ENCODE measurements at places on chromosomes 12 and 14.

- DNase-seq, result peak; percentile 75
These were observed 90.3 kb downstream of the DDHD1 start for GRCh38 chr14:53062856-53063255.

- no peak for DNase-seq
These were observed 205.1 kb downstream of the NEDD1 start for GRCh38 chr12:97112136-97112535.

- no peak for DNase-seq
These were observed 71.9 kb downstream of the RESF1 start for GRCh38 chr12:32031109-32031508.

DNA sequence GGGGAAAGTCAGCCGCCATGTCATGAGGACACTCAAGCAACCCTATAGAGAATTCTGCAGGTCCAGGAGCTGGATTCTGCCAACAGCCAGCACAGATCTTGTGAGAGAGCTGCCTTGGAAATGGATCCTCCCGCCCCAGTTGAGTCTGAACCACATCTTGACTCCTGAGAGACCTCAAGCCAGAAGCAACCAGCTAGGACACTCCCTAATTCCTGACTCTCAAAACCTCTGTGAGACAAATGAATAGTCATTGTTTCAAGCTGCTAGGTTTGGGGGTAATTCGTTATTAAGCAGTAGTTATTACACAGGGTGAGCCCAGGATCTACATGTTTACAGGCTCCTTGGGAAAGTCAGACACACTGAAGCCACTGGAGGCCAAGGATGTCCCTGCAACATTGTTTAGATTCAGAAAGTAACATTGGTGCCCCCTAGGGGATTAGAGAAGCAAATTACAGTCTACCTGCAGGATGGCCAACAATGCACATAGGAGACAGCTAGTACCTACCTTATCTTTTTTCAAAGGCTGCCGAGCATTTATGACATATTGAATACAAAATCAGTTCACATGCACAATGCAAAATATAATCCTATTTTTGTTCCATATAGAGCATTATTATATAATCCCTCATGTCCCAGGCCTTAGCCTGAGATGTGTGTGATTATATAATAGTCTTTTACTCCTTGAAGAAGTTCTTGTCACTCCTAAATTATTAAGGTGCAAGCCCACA, 57.9 kb upstream of the FICD start:
- DNase-seq, result peak; percentile 69

GRCh38 chr12:56838621-56839488, 75.7 kb downstream of the HSD17B6 start:
- no peak for DNase-seq

- DNase-seq, result no peak
These were observed 88.3 kb downstream of the RIN3 start for GRCh38 chr14:92601757-92602417.

GRCh38 chr12:70609203-70609602, 28.0 kb downstream of the PTPRB start:
- DNase-seq, result no peak

DNA sequence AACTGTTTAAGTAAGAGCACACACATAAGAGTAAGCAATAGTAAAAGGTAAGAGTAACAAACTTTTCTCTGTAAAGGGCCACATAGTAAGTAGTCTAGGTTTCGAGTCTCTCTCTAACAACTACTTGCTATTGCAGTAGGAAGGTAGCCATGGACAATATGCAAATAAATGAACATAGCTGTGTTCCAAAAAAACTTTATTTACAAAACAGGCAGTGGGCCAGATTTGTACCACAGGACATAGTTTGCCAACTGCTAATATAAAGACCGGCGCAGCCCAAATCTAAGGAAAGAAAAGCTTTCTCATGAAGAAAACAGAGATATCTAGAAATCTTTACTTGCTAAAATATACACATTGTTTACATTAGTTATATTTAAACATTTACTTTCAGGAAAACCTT, 239.0 kb upstream of the EGLN3 start:
- no peak for DNase-seq

- no peak for DNase-seq
These were observed 160.3 kb downstream of the PRKCH start for GRCh38 chr14:61481701-61482100.

DNA sequence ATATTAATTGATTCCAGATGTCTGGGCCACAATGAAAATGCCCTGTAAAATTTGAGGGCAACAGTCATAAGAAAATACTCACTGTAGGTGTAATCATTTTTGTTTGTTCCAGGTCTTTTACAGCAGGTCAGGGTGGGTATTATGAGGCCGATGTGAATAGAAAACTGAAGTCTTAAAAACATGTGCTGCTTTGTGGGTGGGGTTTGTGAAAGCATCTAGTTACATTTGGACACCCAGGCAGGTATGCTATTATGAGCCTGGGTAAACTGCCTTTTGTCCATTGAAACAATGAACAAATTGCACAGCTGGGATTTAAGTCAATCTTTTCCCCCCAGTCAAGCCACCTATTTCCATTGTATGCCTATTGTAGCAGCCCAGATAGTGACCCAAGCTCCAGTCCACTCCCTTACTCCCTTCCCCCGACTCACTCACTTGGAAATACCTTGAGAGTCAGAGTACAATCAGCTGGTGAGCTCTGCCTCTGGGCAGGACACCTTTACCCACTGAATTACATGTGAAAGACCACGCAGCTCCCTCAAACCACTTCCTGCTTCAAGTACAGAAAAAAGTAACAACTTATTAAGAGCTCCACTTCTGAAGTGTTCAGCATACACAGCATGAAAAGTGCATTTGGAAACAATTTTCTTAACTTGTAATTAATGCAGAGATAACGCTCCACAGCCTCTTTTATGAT, 1.8 kb downstream of the IGF1 start:
- no peak for DNase-seq

DNA sequence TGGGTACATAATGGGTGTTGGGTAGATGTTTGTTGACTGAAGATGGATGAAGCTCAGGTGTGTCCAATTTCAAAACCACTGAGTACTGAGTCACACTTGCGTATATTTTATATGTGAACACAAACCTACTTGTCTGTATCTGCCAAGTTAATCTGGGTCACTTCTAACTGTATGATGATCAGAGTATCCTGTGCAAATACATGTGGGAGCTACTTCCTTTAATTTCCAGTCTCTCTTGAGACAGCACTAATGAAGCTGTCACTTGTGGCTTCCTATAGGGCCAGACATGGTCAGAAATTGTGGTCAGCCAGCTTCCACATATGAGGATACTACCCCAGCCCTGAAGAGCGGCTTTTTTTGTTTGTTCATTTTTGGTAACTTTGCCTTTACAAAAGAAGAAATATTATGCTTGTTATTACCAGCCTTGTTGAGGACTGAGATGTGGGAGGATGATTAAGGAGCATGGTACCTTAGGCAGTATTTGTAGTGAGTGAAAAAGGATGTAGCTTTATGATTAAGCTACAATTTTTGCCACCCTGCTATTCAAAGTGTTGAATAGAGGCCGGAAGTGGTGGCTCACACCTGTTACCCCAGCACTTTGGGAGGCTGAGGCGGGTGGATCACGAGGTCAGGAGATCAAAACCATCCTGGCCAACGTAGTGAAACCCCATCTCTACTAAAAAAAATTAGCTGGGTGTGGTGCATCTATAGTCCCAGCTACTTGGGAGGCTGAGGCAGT, 32.4 kb downstream of the PLXNC1 start:
- DNase-seq, result no peak

DNA sequence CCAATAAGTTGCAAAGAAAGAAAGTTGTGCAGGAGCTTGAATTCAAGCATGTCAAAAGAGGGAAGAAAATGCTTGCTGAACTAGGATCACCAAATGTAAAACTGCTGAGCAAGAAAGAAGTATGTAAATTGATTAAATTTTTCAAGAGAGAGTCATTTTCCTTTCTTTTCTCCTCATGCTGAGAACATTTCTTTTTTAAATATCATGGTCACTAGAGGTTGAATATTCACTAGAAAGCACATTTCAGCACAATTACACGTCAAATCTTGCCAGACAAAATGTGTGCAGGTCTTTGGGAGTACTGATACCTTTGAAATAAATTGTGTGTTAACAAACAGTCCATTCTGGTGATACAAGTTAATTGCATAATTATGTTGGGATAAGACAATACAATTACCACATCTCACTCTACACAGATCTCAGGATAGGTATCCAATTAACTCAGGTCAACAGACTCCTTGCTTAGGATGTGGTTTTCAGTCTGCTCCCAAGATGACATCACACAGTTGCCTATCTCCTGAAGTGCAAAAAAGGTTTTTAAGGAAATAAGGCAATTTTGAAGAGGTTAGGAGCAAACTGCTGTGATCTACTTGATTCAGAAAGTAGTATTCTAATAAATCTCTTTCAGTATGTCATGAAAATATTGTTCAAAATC, 862.2 kb downstream of the RPS29 start:
- no peak for DNase-seq

- peak; percentile 63 for DNase-seq
These were observed 33.9 kb upstream of the CDK17 start for GRCh38 chr12:96434107-96434506.

DNA sequence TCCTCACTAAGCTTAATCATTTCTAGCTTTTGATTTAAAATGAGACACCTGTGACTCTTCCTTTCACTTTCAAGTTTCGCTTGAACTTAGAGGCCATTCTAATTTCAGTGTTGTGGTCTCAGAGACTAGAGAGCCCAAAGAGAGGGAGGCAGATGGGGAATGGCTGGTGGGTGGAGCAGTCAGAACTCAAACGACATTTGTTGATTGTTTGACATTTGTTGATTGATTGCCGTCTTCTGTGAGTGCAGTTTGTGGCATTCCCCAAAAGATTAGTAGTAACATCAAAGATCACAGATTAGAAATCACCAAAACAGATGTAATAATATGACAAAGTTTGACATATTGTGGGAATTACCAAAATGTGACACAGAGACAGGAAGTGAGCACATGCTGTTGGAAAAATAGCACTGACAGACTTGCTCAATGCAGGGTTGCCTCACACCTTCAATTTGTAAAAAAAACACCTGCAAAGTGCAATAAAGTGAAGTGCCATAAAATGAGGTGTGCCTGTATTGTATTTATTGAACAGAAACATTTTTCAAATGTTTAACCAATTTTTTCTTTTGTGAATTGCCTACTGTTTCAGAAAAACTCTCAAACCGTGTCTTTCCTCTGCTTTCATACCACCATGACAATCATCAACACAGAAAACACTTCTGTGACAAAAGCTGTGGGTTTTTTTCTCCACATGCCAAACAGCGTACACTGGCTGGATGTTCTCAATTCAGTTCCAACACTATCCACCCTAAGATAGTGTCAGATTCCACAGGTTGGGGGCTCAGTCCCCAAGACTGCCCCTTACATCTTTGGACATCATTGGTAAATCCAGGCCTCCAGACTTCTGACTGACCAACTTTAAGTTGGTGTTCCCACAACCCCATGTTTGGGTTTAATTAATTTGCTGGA, 376.3 kb upstream of the RGS6 start:
- DNase-seq, result peak; percentile 54

- no peak for DNase-seq
These were observed 3.6 kb upstream of the BRMS1L start for GRCh38 chr14:35822501-35822900.

DNA sequence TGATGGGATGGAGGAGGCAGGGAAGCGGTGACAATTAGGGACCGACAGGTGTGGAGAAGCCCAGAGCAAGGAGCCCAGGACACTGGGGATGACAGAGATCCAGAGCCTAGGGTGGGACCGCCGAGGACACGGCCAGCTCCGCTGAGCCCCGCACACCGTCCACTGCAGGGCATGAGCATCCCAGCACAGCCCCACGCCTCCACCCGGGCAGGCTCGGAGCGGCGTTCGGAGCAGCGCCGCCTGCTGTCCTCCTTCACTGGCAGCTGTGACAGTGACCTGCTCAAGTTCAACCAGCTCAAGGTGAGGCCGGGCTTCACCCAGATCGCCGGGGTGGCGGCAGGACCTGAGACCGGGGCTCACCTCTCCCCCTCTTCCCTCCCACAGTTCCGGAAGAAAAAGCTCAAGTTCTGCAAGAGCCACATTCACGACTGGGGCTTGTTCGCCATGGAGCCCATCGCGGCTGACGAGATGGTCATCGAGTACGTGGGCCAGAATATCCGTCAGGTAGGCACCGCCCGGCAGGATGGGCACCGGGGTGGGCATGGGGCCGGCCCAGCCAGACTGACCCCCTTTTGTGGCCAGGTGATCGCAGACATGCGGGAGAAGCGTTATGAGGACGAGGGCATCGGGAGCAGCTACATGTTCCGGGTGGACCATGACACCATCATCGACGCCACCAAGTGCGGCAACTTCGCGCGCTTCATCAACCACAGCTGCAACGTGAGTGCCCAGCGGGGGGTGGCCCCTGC, 23.7 kb downstream of the SETD1B start:
- DNase-seq, result no peak

- DNase-seq, result no peak
These were observed 43.0 kb downstream of the PPP4R4 start for GRCh38 chr14:94217116-94217515.

GRCh38 chr12:52442600-52443061, 8.5 kb upstream of the KRT75 start:
- peak; percentile 95 for DNase-seq

- peak; percentile 73 for DNase-seq
These were observed 8.1 kb downstream of the LRRC43 start for GRCh38 chr12:122190842-122191668.

GRCh38 chr14:96901227-96901626, 104.0 kb downstream of the VRK1 start:
- DNase-seq, result no peak

DNA sequence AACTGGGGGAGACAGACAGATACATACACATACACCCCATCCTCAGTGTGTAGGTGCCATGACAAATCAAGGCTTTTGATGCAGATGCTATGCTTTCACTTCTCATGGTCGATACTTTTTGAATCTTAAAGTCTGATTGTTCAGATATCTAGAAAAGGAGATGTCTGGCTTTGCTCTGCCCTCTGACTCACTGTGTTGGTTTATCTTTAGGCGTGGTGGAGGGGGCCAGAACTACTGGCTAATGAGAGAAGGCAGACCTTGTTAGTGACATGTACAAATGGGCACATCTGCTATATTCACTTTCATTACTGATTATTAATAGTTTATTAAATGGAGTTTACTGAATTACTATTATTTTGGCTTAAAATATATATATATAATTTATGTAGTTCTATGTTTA, 444.3 kb upstream of the RGS6 start:
- no peak for DNase-seq

DNA sequence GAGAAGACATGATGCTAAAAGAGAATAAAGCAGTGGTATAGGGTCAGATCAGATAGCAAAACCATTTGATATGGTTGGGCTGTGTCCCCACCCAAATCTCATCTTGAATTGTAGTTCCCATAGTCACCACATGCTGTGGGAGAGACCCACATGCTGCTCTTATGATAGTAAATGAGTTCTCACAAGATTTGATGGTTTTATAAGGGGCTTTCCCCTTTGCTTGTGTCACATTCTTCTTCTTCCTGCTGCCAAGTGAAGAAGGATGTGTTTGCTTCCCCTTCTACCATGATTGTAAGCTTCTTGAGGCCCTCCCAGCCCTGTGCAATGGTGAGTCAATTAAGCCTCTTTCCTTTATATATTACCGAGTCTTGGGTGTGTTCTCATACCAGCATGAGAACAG, 49.4 kb downstream of the SLC16A7 start:
- DNase-seq, result no peak

DNA sequence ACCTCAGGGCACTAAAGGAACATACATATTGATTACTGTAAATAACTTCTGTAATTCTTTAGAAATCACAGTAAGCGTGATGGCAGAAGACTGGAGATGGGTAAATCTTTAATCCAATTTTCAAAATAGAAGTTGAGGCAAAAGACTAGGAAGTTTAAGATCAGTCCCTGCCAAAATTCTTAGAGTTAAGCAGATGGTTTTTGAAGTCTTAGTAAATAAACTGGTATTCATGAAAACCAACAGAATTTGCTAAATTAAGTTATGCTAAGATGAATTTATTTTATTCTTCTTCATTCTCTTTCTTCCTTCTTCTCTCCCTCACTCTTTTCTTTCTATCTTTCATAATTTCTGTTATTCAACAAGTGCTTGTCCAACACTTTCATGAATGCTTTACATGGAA, 98.4 kb upstream of the GARIN6 start:
- DNase-seq, result no peak

Data from fibroblast of pulmonary artery (primary cell).